Kidney (tissue), 22 donors: ENCODE measurements at places on chromosomes 1 and 21.

DNA sequence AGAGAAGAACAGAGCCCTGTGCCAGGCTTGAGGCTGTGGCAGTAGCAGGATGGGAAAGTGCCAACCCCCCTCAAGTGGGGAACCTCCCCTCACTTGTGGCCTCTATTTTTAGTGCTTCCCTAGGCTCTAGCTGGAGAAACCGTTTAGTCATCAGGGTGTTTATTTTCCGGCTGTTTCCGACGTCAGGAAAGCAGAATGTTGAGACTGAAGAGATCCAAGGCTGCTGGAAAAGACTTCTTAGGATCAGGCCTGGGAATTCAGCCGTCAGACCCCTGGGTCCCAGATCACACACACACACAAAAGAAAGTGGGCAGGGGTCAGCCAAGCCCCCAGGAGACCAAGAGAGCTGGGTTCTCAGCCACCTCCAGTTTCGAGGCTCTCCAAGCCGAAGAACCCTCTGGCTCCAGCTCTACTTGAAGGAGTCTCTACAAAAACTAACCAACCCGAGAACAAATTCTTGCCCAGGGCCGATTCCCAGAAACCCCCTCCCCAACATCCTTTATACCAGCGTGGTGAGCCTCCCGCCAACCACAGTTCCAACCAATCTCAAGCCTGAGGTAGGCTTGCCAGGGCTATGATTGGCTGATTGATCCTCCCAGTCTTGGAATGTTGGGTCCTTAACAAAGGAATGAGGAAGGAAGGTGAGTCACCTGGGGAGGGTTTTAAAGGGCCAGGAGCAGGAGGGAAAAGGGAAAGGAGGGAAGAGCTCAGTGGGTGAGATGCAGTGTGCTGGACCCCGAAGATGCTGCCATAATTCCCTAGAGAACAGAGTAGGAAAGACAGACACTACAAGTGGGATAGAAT is 2.5 kb upstream of the MEF2D start:
- peak; percentile 78 for DNase-seq

GRCh38 chr1:108192581-108192980 is 7.6 kb downstream of the SLC25A24 start:
- DNase-seq = no peak

GRCh38 chr1:112666946-112667345 is 7.5 kb upstream of the MOV10 start:
- no peak for DNase-seq

GRCh38 chr1:209747580-209748262 is 8.1 kb upstream of the TRAF3IP3 start:
- peak; percentile 91 for DNase-seq

GRCh38 chr1:178862864-178863263 is 8.0 kb downstream of the ANGPTL1 start:
- DNase-seq = no peak

GRCh38 chr1:20211511-20211931 is 25.2 kb upstream of the PLA2G2C start:
- no peak for DNase-seq

GRCh38 chr1:108708691-108709660 is 3.7 kb upstream of the FNDC7 start:
- no peak for DNase-seq

DNA sequence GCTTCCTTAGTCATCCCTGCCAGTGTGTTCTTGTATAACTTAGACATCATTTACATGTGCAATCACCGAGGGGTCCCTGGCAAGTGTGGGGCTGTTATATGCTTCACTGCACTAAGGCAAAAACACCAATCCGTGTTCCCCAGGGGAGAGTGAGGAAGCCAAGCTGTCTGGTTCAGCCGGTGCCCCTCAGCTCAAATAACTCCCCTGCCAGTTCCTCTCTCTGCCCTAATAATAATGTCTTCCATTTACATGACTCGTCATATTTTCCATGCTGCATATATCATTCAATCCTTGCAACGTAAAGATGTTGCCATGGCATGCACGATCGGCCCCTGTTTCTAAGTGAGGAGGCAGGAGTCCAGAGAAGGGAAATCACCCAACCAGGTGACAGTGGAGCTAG is 24.4 kb upstream of the NDC1 start:
- DNase-seq = no peak

- peak; percentile 7 for DNase-seq
These were observed 2249.1 kb downstream of the NCAM2 start for GRCh38 chr21:23247334-23247733.

DNA sequence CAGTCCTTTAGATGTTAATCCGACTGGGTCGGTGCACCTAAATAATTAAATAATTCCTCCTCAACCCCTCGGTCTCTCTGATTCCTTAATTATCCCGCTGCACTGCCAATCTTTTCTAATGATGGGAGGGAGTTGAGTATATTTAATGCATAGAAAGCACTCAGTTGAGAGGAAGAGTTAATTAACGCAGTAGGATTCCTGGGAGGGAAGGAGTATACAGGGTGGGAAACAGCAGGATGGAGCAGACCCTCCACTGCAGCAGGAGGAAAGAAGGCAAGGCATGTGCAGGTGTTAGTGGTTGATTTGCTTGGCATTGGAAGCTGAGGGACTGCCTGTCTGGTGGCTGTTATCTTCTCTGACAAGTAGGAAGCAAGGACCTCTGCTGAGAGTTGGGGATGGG is 9.9 kb upstream of the REN start:
- DNase-seq = no peak

DNA sequence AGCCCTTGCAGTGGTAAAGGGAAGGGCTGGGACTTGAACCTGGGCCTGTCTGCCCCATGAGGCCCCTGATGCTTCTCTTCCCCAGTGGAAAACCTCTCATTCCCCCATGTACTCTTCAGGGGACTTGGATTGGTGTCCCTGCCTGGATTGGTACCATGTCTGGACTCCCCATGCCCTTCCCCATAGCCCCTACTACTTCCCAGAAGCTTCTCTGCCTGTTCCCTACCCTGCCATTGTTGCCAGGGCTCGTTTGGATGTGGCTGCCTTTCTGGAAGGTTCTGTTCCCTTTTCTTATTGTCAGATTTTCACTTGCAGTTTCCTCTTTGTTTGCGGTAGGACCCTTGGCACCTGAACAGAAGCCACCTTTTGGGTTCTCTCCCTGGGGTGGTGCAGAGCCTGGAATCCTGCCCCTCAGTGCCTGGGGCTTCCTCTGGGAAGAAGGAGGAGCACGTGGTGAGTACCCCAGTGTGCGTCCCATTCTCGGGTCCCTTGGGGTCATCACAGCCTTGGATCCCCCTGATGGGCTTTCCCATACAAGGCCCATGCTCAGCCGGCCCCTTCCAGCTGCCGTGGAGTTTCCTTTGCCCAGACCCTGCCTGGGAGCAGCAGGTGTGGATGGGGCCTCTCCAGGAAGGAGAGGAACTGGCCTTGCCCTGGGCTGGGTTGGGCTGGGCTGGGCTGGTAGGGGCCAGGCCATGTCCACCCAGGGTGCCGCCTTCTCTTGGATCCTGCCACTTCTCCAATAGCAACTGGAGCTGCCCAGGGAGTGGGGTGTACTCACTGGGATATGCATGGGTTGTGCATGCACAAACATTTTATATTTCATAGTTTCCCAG is 281.1 kb downstream of the PTPRU start:
- no peak for DNase-seq

DNA sequence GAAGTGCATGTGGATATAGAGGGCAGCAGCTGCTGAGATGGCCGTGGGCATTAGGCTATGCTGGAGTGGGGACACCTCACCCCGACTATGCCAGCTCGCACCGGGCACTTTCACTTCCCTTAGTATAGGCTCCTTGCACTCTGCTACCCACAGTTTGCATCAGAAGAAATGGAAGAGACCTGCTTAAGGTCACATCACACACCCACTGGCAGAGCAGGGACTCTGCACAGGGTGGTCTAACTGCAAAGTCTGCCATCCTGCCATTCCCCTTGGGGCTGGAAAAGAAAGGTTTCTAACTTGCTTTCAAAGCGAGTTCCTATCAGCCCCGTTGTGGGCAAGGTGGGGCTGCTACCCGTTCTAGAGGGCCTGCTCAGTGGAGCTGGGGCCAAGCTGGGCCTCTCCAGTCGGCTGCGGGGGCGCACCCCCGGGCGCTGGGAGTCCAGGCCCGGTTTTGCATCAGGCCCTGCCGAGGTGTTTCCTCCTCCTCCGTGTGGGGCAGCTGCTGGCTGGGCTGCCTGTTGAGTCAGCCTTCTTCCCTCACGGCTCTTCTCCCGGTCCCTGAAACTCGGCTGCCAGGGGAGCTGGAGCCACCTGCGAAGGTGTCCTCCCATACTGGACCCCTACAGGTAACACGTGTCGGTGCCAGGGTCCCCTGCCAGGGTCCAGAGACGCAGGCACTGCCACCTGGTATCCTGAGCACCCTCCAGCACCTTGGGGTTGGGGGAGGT is at the start of gene SYTL1:
SYTL1 (plus strand) TSS at position 498 of the 728 bp plus-strand sequence. CDS start 3,313 bp downstream, outside the sequence.
- peak; percentile 79 for DNase-seq

- DNase-seq = no peak
These were observed 111.0 kb downstream of the DAB1 start for GRCh38 chr1:57312869-57313268.

DNA sequence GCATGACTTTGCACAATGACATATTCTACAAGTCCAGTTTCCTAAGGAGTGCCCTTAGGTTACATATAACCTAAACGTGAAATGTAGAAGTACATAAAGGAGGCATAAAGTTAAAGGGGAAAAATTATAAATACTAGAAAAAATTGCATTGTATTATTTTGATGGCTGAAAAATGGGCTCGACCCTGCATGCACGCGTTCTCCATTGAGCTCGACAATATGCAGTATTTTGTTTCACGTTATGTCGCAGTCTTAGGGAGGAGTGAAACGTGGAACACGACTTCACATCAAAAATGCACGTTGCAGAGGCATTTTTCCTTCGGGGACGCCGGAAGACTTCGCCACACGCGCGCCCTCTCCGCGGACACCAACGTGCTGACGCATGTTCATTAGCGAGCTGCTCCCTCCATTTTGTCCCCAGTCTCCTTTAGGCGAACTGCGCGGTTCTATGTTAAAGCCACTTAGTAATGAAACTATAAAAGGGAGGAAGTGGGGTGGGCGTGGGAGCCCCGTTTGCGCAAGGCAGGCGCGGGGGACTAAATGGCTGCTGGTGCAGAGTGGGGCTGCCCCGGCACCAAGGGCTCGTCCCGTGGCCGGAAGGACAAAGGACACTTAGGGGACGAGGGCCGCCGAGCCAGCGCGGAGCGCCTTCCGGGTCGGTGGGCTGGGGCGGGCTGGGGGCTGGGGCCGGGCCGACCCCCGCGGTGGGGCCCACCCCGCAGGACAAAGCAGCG is 749 bp upstream of the COX20 start:
- peak; percentile 95 for DNase-seq

GRCh38 chr1:212556822-212557549 is 51.6 kb upstream of the ATF3 start:
- DNase-seq = no peak

DNA sequence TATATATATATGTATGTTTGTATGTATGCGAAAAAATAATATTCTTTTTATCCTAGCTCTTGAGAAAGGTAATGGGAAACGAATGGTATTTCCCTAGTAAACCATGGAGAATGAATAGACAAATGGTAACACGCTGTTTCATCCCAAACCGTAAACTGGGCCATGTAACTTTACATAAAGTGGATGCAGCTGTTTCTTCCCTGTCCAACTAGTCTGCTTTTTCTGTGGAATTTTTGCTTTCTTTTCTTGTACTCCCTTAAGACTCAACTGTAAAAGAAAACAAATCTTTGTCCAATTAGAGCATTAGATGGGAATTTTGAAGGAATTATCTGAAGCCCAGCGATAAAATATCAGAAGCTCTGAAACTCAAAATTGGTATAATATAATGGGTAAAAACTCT is 198.1 kb downstream of the NFIA start:
- DNase-seq = no peak

- DNase-seq = peak; percentile 50
These were observed 5.3 kb upstream of the CD55 start for GRCh38 chr1:207316141-207316540.

DNA sequence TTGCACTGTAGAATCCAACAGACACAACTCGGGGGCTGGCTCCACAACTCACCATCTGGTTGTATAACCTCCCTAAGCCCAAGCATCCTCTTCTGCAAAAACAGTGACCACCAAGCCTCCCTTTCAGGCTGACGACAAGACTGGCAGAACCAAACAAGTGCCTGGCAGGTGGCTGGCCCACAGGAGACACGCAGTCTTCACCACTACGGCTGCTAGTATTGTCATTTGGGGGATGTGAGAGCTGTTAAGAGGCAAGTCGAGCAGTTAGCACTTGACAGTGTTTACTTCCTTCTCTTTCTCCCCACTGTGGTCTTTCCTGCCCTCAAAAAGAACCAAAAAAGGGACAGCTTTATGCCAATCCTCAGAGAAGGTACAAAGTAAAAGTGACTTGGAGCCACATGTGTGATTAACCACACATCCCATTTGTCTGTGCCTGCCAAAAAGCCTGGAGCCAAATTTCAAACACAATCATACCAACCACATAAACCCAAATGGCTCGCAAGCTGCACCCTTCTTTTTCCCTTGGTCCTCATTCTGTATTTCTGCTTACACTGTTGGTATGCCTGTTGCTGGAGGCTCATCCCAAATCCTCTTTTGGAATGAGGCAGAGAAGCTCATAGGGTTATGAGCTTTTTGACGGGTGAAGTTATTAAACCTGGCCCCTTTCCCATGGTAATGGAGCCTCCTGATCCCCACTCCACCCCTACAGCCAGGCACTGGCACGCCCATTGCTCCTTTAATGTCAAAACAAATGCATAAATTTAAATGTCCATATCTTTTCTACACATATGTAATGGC is 94.1 kb downstream of the TGFBR3 start:
- DNase-seq = no peak

DNA sequence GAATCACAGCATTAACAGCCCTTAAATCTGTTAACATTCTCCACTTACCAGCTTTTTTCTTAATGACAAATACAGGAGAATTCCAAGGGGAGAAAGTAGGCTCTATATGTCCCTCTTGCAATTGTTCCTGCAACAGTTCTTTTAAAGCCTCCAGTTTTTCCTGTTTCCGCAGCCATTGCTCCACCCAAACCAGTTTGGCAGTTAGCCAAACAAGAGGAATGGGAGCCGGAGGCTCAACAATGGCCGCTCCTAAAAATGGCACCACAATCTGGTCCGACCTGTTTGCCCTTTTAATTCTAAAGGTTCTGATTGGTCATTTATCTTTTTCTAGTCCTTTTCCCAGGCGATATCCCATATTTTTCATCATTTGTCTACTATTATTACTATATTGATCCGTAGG is 14.0 kb upstream of the L1TD1 start:
- DNase-seq = peak; percentile 53

GRCh38 chr1:156203331-156203730 is 9.4 kb downstream of the SLC25A44 start:
- no peak for DNase-seq

DNA sequence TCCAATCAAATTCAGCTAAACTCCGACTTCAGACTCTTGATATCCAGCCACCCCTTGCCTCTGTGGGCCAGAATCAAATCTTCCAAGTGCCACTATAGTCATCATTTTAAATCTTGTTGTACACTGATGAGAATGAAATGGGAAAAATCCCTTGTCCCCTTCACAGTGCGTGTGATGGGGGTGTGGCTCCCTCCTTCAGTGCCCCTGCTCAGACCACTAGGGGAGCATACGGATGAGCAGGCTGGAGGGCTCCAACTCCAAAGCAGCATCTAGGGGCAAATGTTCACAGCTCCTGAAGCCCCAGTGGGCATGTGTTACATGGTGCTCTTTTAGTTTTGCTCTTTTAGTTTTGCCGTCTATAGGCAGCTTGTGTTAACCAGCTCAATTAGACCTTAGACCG is 35.4 kb upstream of the HSD3B1 start:
- DNase-seq = no peak

GRCh38 chr1:67792741-67793458 is 40.4 kb downstream of the GNG12 start:
- no peak for DNase-seq

- no peak for DNase-seq
These were observed 13.2 kb downstream of the HMGB4 start for GRCh38 chr1:33876970-33877650.

GRCh38 chr21:31753949-31754707 is 22.2 kb upstream of the SCAF4 start:
- DNase-seq = no peak

- DNase-seq = peak; percentile 75
These were observed 35.4 kb downstream of the VANGL1 start for GRCh38 chr1:115677182-115677555.
